Renal cortical epithelial cell (primary cell): ENCODE measurements at places on chromosomes 1 and 21.

- DNase-seq: no peak
Measured at GRCh38 chr1:78703806-78704205, 54.2 kb downstream of the IFI44 start.

DNA sequence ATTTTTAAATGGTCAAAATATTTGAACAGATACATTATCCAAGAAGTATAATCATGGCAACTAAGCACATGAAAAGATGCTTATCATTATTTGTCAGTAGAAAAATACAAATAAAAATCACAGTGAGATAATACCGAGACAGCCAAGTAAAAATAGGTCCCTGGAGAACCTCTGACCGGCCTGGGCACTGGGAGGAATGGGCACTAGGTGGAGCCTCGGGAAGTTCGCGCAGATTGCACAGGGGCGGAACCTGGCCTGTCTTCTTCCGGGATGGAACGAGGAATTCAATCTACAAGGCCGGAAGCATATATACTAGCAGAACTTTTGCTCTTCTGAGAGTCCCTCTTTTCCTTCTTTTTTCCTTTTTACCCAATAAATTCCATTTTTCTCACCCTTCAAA lies 148.5 kb upstream of the CHRM3 start:
- DNase-seq: no peak

GRCh38 chr1:181655756-181656155 lies 172.4 kb downstream of the CACNA1E start:
- DNase-seq: peak; percentile 73

DNA sequence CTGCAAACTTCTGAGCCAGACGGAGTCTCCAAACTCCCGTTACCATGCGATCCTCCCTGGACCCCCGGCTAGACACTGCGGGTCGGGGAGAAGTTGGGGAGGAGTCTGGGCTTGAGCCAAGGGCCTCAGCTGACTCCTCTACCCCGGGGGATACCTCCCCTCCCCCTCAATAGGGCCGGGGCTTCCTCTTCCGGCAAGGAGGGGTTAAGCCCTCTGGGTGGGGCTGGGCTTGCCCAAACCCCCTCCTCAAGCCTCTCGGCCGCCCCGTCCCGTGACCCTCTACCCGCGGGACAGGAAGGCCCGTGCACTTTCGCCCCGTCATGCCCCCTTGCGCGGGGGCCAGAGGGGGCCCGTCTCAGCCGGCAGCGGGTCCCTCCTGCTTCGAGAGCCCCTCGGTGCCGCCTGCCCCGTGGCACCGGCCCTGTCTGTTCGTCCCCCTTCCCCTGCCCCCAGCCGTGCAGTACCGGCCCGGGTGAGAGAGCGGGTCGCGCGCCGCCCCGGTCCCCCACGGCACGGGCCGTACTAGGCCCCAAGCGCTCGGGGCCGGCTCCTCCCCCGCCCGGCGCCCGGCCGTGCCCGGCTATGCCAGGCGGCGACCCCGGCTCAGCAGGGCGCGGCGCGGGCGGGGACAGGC lies 652 bp downstream of the ARL8A start:
- no peak for DNase-seq

DNA sequence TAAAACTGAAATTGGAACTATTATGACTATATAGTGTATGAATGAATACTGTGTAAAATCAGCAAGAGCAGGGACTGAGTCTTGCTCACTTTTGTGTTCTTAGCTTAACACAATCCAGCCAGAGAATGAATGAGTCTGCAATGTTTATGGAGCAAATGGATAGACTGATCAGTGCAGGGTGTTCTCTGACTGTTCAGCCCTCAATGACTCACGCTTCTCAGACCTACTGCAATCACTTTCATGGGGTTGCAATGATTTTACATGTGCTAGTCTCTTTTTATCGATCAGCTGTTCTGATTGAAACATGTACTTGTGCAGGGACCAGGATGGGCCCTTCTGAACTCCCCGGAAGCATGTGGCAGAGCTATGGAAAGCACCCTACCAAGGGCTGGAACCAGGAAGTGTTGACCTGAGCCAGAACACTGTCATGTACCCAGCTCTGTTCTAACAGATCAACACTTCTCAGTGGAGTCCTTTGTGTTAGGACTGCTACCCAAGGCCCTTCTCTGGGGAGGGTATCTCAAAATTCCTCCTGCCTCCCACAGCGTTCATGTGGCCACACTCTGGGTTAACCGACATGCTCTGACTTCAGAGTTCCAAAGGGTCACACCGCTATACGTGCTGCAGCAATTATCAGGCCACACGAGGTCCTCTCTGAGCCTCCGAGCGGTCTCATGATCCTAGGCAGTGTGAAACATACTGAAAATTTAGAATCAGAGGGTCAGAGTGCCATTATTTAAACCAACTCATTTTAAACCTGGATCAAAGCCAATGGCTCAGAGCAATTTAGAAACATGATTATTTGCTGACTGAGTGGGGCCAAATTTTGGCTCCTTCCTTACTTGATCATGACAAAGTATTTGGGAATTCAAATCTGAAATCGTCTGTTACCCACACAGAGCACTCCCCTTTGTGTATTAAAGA lies 35.2 kb downstream of the GRIK1 start:
- DNase-seq: peak; percentile 29

DNA sequence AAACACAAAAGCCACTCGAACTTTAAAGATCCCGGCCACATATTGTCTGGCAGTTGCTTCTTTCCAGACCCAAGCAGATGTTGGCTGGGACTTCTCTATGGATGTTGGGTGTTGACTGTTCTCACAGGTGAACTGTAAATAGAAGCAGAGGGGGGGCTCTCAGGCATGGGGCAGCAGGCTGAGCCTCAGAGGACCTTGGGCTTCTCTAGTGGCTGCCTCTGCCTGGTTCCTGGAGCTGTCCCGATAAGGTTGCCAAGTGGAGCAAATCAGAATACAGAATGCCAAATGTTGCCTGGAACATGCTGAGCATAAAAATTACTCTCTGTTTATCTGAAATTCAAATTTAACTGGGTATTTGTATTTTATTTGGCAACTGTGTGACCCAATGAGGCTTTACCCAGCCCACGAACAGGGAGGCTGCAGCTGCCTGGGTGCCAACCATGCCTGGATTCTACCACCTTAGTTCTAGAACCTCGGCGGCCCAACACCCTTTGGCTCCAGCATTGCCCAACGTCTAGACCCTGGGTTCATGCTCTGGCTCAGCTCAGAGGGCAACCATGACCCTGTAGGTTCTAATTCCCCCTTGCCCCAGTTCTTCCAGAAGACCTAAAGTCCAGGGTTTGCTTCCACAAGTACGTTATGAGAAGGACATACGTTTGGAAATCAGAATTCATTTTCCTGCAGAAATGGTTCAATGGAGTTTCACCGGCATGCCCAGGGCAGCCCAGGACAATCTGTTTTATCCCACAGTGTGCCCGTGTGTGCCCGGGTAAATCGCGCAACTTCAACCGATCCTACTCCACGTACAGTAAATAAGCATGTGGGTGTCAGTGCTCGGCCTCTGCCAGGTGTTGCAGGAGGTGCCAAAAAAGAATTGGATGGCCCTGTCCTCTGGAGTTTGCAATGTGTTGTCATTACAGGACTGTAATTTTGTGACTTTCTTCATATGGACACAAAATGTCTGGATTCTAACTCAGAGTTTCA lies 5.4 kb upstream of the SLC45A1 start:
- DNase-seq: no peak

GRCh38 chr1:190491404-190491803 lies 13.7 kb upstream of the BRINP3 start:
- DNase-seq: no peak

DNA sequence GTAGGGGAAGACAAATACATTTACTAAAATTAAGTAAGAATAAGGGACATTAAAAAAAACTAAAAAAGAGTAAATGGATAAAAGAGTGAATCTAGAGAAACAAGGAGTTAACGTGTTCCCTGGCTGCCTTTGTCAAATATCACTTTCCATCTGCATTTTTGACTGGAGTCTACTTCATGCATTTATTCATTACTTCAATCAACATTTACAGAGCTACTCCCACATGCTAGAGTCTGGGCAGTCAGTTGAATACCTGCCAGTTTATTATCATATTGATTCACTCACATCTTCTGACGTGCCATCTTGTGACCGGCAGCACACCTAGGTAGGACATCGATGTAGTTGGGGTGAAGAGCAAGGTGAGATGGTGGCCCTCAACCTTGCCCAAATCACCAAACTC lies 35.6 kb upstream of the KCNA3 start:
- DNase-seq: no peak
